ENCODE measurements at places on chromosomes 16 and 17.
A peak's percentile ranks its signal among the peaks of the same experiment; 100 is the strongest.

DNA sequence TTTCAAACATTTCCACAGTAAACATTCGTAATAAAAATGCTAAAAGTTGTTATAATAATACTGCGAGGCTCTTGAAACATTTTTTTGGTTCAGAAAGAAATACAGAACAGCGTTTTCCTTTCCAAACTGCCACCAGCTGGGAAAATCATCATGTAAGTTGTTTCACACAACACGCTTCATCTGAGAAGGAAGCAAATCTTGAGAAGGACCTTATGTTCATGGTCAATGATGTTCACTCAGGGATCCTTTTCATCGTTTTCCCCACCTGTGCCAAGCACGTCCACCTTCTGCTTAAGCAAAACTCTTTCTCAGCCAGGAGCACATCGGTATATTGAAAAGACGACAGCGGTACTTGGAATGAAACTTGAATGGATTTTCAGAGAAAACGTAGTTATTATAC, 274.5 kb upstream of the ELAC2 start:
- DNase-seq = no peak

- DNase-seq = no peak
These were observed 213.2 kb upstream of the RPL38 start for GRCh38 chr17:73990290-73990689.

- no peak for DNase-seq
These were observed 119.7 kb upstream of the LHX1 start for GRCh38 chr17:36817483-36818048.

DNA sequence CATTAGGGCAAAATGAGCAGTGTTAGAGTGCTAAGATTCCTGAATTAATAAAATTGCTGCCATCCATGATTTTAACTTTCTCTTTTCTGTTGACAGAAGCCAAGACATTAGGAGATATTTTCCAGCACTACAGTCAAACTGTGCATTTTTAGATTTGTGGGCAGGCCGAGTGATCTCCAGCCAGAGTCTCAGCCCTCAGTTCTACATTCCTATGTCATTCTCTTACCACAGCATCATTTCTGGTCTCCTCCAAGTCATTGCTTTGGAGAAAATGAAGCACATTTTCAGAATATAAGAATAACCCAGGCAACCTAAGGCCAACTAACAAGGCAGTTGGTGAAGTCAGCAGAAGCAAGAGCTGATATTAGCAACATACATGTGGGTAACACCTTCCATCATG, 74.6 kb upstream of the NUDT7 start:
- no peak for DNase-seq

GRCh38 chr17:15501282-15501681, 33.9 kb upstream of the CDRT4 start:
- DNase-seq = no peak

DNA sequence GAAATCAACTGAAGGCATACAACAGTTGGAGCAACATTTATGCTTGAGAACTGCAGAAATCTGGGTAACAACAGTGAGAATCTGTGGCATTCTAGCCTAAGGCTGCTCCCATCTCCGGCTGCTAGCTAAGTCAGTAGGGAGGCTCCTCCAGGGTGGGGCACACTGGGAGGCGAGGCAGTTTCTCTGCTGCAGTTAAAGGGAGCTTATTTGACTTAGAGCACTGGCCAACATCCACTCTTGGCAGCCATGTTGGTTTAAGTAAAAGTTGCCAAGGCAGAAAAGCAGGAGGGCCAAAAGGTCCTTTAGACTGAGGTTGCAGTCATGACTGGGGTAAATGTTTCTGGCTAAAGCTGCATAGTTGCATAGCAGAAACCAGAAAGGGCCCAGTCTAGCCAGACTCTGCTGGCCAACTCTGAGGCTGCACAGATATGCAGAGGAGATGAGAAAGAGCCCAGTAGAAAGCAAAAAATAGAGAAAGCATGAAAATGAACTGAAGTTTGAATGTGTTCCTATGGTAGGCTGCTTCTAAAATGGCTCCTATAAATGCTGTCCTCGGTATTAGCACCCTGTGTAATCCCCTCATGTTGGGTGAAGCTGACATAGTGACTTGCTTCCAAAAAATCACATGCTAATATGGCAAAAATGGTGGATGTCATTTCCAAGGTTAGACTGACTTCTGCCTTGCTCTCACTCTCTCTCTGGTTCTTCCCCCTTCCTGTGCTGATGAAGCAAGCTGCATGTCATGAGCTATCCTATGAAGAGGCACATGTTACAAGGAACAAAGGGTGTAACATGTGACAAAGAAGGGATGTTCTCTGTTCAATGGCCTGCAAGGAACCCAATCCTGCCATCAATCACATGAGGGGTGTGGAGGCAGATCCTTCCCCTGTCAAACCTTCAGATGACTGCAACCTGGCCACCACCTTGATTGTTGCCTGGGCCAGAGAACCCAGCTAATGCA, 3.7 kb upstream of the C16orf78 start:
- DNase-seq = peak; percentile 89

- no peak for DNase-seq
These were observed 7.8 kb upstream of the TEX19 start for GRCh38 chr17:82351254-82351712.

GRCh38 chr17:71942626-71943025, 178.2 kb upstream of the SOX9 start:
- no peak for DNase-seq

GRCh38 chr16:8230497-8230896, 359.8 kb downstream of the TMEM114 start:
- DNase-seq = no peak

DNA sequence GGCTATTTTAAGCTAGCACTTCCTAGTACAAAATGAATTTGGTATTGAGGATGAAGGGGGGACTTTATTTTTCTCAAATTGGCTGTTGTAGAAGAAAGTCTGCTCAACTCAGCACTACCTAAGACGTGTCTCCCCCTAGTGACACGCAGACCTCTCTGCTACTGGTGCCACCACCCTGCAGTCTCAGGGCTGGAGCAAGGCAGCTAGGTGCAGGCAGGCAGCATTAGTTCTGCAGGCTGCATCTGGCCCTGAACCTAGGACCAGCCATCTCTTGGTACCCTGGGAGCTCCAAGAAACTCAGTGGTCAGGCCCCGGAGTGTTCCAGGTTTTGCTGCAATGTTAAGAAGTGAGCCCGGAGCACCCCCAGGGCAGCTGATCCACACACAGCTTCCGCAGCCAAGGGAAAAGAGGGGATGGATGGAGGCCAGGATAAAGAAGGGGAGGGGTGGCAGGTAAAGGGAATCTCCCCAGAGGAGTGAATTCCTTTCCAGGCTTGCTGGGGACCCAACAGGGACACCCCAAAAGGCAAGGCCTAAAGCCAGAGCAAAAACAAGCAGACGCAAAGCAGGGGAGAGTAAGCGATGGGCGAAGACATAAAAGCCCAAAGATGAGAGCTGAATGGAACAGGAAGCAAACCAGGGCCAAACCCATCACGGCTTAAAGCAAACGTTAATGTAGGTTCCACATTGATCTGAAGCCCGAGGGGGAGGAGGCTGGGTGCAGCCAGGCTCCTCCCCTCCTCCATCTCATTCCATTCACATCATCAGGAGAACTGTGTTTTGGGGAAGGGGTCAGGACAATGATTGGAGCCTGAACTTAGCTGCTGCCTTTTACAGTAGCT, 200.5 kb downstream of the ZFHX3 start:
- DNase-seq = no peak

DNA sequence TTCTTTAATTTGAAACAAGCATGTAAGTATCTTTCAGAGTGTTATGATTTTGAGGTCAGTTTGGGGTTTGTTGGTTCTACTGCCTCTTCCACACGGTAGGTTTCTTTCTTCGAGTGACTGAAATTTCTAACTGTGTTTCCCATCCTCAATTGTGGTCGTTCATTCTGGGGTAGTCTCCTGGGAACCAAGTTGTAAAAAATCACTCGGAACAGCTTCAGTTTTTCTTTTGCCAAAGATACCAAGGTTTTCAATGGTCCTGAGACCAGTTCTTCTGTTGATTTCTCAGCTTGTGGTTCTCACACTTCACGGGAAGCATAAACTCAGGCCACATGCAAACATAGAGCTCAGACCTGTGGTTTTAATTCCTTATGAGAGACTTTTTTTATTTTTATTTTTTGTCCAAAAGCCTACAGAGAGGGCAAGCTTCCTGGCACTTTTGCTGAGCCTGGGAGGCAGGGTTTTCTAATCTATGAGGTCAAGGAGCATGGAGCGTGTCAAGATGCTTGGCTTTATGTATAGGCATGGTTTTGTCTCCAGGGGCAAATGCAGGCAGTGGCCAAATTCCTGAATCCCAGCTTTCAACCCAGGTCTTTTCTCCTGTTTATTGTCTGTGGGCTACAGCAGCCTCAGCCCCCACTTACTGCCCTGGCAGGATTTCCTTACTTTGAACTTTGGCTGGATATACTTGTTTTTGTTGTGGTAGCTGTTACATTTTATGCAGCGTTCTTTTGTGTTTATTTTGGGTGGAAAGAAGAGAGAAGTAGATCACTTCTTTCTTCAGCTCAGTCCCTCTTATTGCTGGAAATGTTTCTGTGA, 32.9 kb downstream of the HS3ST3A1 start:
- DNase-seq = no peak

DNA sequence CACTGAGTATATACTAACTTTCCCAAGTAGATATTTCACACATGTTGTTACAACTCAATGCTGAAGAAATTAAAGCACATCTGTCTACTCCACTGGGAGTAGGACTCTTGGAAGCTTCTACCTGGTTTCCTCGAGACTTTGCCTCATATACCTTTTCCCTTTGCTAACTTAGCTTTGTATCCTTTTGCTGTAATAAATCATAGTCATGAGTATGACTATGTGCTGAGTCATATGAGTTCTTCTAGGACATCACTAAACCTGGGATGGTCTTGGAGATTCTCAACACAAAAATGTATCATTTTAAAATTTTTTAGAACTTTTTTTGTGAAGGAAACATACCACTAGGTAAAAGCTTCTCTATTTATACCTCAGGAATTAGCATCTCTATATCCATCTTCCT, 39.8 kb downstream of the ABCA5 start:
- DNase-seq = no peak

- no peak for DNase-seq
These were observed 12.6 kb upstream of the BCAR1 start for GRCh38 chr16:75263963-75264445.

DNA sequence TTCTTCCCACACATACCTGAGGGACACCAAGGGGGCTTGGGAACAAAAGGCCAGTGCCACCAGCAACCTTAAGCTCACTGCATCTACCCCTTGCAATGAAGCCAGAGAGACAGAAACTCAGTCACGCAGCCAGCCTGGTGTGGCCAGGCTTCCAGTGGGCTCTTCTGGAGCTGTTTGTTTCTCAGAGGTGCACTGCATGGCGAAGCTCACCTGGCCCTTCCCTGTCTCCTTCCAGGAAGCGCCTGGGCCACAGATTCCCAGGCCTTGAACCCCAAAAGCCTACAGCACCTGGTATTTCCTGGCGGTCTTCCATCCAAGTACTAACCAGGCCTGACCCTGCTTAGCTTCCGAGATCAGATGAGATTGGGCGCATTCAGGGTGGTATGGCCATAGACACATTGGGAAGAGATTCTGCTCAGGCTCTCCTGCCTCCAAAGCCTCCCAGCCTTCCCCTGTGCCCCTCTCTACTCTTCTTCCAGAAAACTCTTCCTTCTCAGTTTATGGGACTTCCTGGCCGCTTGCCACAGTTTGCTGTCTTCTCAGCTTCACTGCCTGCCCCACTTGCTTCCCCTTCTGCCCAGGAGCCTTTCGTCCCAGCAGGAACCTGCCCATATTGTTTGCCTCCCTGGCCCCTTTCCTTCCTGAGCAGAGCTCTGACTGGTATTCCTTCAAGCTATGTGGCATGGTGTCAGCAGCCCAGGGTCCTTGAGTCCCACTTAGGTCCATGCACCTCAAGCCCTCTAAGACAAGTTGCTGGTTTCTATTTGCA, 1.6 kb downstream of the CISD3 start:
- no peak for DNase-seq

DNA sequence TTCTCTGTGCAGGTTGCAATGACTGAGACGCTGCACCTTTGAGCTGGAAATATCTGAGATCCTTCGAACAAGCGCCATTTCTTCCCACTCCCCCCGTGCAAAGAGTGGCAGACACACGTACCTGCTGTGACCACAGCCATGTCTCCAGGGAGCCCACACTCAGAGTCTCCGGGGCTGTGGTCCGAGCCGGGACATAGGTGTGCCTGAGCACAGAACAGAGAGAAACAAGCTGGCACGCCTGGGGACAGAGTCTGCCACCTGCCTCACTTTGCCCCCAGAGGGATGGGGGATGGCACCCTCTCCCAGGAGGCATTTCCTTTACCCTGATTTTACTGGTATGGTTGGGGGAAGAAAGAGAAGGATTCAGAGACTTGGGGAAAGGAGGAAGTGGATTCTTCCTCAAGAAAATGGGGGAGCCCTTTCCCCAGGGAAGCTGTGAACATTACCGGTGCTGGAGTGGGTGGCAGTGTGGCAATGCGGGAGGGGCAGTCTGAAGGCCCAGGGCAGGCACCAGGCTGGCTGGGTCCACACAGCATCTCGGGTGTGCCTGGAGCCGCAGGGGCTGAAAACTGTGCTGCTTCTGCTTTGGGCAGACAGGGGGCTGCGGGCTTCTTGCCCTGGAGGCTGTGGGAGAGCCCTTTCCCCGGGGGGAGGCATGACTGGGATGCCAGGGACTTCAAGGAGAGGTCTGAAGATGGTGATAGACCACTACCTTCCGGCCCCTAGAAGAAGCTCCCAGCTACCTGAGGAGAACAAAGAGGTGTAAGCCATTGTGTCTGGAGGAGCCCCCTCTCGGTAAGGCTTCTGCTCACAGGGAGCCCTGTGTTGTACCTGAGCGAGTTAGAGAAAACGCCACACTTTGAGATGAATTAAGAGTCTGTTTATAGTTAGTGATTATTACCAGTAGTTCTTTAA, 6.6 kb upstream of the PIK3R6 start:
- no peak for DNase-seq

DNA sequence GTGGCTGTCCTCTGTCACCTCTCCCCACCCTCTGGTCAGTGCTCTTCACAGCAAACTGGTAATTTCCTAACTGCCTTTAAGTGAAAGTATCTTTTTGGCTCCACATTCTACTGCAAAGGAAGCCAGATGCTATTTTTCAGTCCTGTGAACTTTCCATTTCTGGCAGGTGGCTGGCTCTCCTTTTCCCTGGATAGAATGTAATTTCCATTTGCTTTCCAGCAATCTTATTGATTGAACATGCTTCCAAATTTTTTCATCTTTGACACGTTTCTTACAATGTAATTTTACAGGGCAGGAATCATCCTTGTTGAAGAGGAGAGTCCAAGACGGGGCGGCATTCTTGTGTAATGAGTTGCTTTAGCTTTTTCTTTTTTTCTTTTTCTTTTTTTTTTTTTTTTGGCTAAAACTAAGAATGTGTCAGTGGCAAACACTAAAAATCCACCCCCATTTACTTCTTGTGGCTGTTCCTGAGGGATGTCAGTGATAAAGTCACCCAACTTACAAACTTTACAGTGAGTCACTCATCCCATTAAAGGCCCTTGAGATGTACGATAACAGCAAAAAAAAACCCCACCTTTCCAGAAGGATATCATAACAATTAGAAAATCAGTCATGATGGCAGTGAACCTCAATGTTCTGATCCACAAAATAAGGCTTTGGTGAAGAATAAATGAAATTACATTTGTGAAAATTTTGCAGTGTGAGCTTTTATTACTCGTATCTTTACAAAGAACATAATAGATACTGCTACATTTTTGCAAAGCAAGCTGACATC, 29.4 kb upstream of the PRKCA start:
- no peak for DNase-seq

GRCh38 chr16:89004209-89004831, 27.3 kb upstream of the CBFA2T3 start:
- no peak for DNase-seq

GRCh38 chr17:71376933-71377332, 743.9 kb upstream of the SOX9 start:
- DNase-seq = no peak

GRCh38 chr16:15765880-15766279, 90.9 kb downstream of the MYH11 start:
- DNase-seq = no peak

Data from NT2/D1 (cell line).